ENCODE measurements at places on chromosomes 12 and 14. TPM values are rescaled to one million over a fixed set of nuclear protein-coding genes. Genes with fewer than 3 reads are reported as not detected.

TDRD9 gene
- 4.0 TPM for total RNA-seq

MYG1 gene
- 29.1 TPM for total RNA-seq

KRT74 gene
- total RNA-seq = not detected

DNA sequence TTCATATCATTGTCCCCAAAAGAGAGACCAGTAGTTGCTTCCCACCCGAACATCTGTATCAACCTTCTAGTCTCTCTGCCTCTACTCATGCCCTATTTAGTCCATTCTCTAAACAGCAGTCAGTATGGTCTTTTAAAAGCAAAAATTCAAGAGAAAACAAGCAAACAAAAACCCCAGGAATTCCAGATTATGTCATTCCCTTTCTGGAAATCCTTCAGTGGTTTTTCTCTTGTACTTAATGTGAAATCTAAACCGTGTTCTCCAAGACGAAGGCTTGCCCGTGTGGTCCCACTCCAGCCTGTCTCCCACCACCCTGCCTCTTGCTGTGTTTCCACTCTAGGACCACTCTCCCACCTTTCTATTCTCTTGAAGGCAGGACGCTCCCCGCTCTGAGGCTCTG, 90.8 kb downstream of the TMEM30B start:
- no peaks in the 10 kb centered on the region for H3K36me3 ChIP-seq
- no peak overlapping the region for H3K27ac ChIP-seq
- peaks cover 4% of the 10 kb centered on the region for H3K4me1 ChIP-seq
- DNase-seq = no peak

- peaks cover 29% of the 10 kb centered on the region for H3K4me1 ChIP-seq
- H3K27ac ChIP-seq = no peak overlapping the region
- DNase-seq = peak; percentile 83
Measured at GRCh38 chr12:62724947-62725451, 210.0 kb downstream of the PPM1H start.
